ENCODE measurements at places on chromosomes 11 and 22. TPM values are rescaled to one million over a fixed set of nuclear protein-coding genes. Genes with fewer than 3 reads are reported as not detected.

KRTAP5-9 gene
- total RNA-seq = not detected

MOV10L1 gene
- total RNA-seq = 0.14 TPM

PRRG4 gene
- total RNA-seq = 0.90 TPM

KRTAP5-8 gene
- total RNA-seq = not detected

RASL10A gene
- total RNA-seq = 0.58 TPM

RTN3 gene
- 30.4 TPM for total RNA-seq

SLC37A4 gene
- total RNA-seq = 30.1 TPM

DNA sequence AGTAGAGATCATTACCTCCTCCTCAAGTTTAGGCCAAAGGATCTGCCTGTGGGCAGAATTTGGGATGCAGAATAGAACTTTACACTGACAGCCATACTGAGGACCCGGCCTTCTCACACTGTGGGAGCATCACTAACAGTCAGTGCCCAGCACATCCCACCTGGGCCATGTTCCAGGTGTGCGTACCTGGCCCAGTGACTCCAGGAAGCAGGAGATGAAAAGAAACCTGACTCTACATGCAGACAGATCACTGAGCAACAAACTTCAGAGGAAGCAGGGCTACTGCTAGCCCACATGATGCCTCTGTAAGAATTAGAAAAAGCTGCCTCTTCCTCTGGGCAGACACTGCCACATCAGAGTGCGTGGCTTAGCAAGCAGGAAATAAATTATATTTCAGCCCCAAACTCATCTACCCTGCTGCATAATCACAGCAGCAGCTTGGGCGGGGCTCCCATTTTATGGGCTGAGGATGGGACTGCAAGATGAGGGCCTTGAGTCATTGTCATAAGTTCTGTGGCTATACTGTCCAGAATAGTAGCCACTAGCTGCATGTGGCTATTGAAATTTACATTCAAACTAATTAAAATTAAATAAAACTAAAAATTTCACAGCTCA is 6.0 kb upstream of the LMO2 start:
- peaks cover 26% of the 10 kb centered on the region for H3K4me1 ChIP-seq
- H3K4me3 ChIP-seq = no peak overlapping the region
- no peaks in the 10 kb centered on the region for H3K36me3 ChIP-seq
- H3K27ac ChIP-seq = no peak overlapping the region

GRCh38 chr22:38030311-38031133 is 26.7 kb upstream of the PICK1 start:
- no peaks in the 10 kb centered on the region for H3K4me1 ChIP-seq
- H3K4me3 ChIP-seq = no peak overlapping the region
- no peaks in the 10 kb centered on the region for H3K27me3 ChIP-seq

GRCh38 chr11:80096736-80097135 is 655.9 kb upstream of the TENM4 start:
- DNase-seq = no peak
- H3K27ac ChIP-seq = no peak overlapping the region
- H3K27me3 ChIP-seq = no peaks in the 10 kb centered on the region
- H3K4me1 ChIP-seq = no peaks in the 10 kb centered on the region
- H3K36me3 ChIP-seq = no peaks in the 10 kb centered on the region

DNA sequence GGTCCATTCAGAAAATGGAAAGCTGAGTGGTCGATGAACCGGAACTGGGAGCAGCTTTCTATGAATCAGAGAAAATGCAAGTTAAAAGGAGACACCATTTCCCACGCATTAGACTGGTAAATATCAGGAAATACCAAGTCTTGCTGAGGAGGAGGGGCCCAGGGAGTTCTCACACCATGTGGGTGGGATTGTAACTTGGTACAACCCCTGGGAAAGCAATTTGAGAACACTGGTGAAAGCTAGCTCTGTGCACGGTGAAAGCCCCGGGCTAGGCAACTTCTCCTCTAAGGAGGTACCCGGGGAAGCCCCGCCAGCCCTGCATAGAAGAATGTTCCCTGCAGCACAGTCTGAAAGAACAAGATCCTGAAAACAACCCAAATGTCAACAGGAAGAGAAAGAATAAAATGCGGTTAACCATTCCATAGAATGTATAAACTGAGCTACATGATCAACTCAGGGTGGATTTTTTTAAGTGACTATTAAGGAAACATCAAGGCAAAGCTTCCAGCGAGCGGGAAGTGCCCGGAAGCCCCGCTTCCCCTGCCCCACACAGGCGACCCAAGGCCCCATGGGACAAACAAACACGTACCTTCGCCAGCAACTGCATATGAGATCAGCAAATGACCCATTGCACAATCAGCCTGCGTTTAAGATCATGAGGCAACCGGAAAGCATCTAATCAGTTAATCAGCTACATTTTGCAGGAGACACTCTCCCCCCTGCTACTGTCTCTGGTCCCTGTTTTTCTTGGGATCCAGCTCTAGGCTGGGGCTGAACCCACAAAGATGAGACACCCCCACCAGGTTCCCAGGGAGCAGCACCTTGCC is 11.3 kb downstream of the SHANK2 start:
- DNase-seq = no peak
- peaks cover 15% of the 10 kb centered on the region for H3K27me3 ChIP-seq
- H3K27ac ChIP-seq = no peak overlapping the region
- no peak overlapping the region for H3K4me3 ChIP-seq
- no peaks in the 10 kb centered on the region for H3K36me3 ChIP-seq
- H3K4me1 ChIP-seq = peaks cover 7% of the 10 kb centered on the region

DNA sequence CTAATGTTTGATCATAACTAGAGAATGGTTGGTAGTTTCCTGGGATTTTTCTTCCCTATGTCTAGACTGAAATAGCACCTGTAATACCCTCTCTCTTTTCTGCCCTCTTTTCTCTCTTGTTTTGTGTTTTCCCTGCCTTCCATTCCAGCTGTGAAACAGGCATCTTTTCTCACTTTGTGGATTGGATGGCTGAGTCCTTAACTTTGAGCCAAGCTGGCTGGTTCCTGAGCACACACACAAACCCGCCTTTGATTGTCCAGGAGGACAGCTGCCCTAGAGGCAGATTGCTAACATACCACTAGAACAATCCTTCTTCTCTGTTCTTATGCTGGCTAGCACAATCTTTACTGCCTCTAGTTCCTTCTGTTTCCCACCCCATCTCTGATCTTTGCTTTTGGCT is 17.7 kb downstream of the CTNND1 start:
- H3K27me3 ChIP-seq = no peaks in the 10 kb centered on the region
- H3K36me3 ChIP-seq = peaks cover 2% of the 10 kb centered on the region
- no peak for DNase-seq
- H3K4me3 ChIP-seq = no peak overlapping the region
- H3K27ac ChIP-seq = no peak overlapping the region
- H3K4me1 ChIP-seq = peaks cover 29% of the 10 kb centered on the region

DNA sequence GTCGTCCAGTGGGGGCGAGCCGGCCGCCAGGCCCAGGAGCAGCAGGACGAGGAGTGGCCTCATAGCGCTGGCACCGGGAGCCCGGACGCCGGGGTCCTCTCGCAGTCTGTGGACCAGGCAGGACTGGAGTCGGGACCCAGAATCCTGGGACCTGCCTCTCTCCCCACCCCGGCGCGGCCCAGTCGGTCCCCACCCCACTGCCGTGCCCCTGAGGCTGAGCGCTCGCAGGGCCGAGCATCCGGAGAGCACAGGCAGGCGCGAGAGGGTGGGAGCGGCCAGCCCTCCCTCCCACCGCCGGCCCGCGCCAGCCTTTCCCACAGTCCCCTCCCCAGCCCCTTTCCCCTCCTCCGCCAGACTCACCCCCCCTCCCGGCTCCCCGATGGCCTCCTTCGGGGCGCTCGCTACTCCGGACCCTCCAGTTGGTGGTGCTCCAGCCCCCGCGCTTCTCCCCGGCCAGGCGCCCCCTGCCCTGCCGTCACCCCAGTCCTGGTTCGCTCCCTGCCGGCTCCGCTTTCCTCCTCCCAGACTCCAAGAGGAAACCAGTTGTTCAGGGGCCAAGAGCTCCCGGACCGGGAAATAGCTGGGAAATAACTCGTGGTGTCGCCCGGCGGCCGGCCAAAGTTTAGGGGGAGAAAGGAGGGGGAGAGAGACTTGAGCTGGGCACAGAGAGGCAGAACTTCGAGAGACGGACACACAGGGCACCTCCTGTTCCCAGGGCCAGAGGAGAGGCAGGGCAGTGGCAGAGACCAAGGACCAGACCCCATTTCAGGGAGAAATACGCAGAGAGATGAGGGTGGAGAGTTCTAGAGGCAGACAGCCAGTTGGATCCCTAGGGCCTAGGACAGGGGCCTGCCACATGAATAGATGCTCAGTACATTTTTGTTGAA is at the start of gene C1QTNF5:
TSS of gene C1QTNF5 (minus strand) at position 549 of the 887 bp plus-strand sequence. CDS start at position 63, 486 bp downstream.
- peaks cover 22% of the 10 kb centered on the region for H3K4me1 ChIP-seq
- DNase-seq = no peak
- peaks cover 37% of the 10 kb centered on the region for H3K27me3 ChIP-seq
- H3K36me3 ChIP-seq = peaks cover 10% of the 10 kb centered on the region
- H3K27ac ChIP-seq = no peak within 1 kb of the TSS
- H3K4me3 ChIP-seq = no peak within 1 kb of the TSS

DNA sequence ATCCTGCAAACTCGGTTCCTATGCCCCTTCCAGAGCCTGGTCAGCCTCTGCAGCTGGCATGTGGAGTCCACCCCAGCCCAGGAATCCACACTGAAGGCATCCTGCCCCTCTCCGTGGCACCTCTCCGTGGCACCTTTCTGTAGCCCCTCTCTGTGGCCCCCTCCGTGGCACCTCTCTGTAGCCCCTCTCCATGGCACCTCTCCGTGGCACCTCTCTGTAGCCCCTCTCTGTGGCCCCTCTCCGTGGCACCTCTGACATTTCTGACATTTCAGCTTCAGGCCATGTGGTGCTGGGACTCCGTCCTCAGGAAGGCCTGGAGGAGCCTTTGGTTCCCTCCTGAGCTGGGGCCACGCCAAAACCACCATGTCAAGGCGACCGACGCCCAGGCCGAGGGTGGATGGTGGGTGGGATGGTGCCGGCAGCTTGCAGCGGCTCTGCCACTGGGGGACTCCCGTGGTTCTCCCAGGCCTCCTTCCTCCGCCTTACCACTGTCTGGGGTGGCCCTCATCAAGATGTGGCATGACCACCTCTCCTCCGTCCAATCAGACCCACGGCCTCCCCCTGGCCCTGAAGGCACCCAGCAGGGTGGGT is 1518.5 kb downstream of the BRD1 start:
- H3K27ac ChIP-seq = no peak overlapping the region
- no peaks in the 10 kb centered on the region for H3K36me3 ChIP-seq
- H3K27me3 ChIP-seq = peaks cover 3% of the 10 kb centered on the region
- no peak overlapping the region for H3K4me3 ChIP-seq
- no peak for DNase-seq
- H3K4me1 ChIP-seq = no peaks in the 10 kb centered on the region

DNA sequence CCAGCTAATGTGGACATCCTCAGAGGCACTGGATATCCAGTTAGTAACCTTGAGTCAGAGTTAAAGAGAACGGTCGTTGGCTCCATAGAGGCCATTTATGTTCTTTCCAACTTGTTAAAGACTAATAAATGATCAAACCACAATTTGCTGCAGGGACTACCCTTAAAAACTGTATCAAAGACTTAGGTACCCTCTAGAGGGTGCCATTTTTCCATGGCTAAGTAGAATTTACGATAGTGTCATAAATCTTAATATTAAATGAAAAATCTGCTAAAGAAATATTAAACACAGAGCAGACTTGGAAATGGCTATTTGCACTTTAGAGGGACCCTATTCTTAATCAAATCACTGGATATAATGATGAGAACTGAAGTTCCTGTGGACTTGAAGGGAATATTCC is 685.2 kb upstream of the CHORDC1 start:
- DNase-seq = no peak
- no peaks in the 10 kb centered on the region for H3K36me3 ChIP-seq
- no peak overlapping the region for H3K4me3 ChIP-seq
- no peak overlapping the region for H3K27ac ChIP-seq
- no peaks in the 10 kb centered on the region for H3K27me3 ChIP-seq
- no peaks in the 10 kb centered on the region for H3K4me1 ChIP-seq

- H3K4me3 ChIP-seq = no peak overlapping the region
- no peak overlapping the region for H3K27ac ChIP-seq
- H3K4me1 ChIP-seq = peaks cover 7% of the 10 kb centered on the region
- no peaks in the 10 kb centered on the region for H3K27me3 ChIP-seq
- peaks cover 23% of the 10 kb centered on the region for H3K36me3 ChIP-seq
Observed at GRCh38 chr22:32396746-32397145, 15.3 kb downstream of the RTCB start.

GRCh38 chr11:34495239-34495723 is 18.3 kb downstream of the ELF5 start:
- no peak overlapping the region for H3K4me3 ChIP-seq
- H3K27me3 ChIP-seq = peaks cover 4% of the 10 kb centered on the region
- no peaks in the 10 kb centered on the region for H3K4me1 ChIP-seq
- no peaks in the 10 kb centered on the region for H3K36me3 ChIP-seq

DNA sequence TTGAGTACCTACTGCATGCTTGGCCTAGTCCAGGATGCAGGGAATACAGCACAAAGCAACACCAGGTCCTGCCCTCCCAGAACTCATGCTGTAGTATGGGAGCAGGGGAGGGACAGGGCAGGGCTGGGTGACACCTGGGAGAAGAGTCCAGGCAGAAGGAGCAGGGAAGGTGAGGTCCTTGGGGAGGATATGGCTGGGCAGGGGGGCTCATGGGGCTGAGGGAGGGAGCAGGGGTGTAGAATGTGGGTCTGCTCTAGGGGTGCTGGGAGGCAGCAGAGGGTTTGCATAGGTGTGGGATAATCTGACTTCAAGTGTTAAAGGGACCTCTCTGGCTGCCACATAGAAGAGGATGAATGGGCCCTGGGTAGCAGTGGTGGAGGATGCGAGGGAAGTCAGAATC is 4.8 kb downstream of the TOP3B start:
- H3K27ac ChIP-seq = no peak overlapping the region
- H3K4me3 ChIP-seq = no peak overlapping the region
- no peaks in the 10 kb centered on the region for H3K27me3 ChIP-seq
- DNase-seq = no peak
- H3K4me1 ChIP-seq = peaks cover 39% of the 10 kb centered on the region

- H3K4me3 ChIP-seq = peak overlapping the region; percentile 55
- H3K27ac ChIP-seq = peak overlapping the region; percentile 87
- H3K27me3 ChIP-seq = no peaks in the 10 kb centered on the region
- peaks cover 46% of the 10 kb centered on the region for H3K4me1 ChIP-seq
Observed at GRCh38 chr22:30420347-30421125, 5.0 kb upstream of the MTFP1 start.

- no peak overlapping the region for H3K27ac ChIP-seq
- no peaks in the 10 kb centered on the region for H3K36me3 ChIP-seq
- DNase-seq = no peak
- no peaks in the 10 kb centered on the region for H3K27me3 ChIP-seq
- H3K4me1 ChIP-seq = peaks cover 8% of the 10 kb centered on the region
Observed at GRCh38 chr11:110425751-110426545, 3.8 kb upstream of the FDX1 start.

DNA sequence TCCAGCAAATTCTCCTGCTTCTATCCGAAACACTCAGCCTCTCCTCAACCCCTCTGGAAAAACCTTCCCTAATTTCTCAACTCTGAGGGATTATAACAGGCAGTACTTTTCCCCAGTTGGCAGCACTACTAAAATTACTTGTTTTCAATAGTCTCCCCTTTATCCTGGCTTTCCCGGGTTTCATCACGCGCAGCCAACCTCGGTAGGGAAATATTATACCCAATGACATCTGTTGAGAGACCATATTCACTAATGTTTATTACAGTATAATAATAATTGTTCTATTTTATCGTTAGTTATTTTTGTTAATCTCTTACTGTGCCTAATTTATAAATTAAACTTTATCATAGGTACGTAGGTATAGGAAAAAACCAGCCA is 330 bp upstream of the POLD3 start:
- peaks cover 36% of the 10 kb centered on the region for H3K36me3 ChIP-seq
- H3K4me1 ChIP-seq = peaks cover 20% of the 10 kb centered on the region
- peaks cover 4% of the 10 kb centered on the region for H3K27me3 ChIP-seq
